Left hindlimb (tissue), 1 donor: ENCODE measurements at places on chromosomes 3 and 15.

- no peak for DNase-seq
Observed at GRCh38 chr3:66723231-66723630, 222.4 kb upstream of the LRIG1 start.

GRCh38 chr15:101153801-101154656 is 97.8 kb downstream of the CHSY1 start:
- no peak for DNase-seq

- peak; percentile 26 for DNase-seq
Observed at GRCh38 chr3:184776916-184777315, 35.0 kb upstream of the VPS8 start.

DNA sequence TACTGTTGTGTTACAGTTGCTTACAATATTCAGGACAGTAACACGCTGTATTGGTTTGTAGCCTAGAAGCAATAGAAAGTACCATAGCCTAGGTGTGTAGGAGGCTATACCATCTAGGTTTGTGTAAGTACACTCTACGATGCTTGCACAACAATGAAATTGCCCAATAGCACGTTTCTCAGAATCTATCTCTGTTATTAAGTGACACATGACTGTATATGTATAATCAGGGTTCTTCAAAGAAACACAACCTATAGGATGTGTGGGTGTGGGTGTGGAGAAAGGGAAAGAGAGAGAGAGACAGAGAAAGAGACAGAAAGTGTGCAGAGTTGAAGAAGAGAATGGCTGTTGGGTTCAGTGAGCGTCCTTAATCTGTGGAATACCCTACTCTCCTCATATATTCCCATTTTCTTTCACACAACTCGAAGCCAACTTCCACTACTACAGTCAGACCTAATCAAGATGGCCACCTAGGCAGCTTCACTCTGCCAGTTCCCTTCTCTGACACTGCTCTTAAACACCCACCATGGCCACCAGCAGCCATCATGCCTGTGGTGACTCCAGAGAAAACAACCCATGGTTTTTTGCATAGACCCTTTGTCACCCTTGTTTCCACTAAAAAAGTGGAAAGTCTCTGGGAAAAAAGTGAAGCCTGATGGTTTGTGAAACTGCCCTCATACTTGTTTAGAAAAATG is 5.8 kb upstream of the PPP4R2 start:
- DNase-seq, result no peak

DNA sequence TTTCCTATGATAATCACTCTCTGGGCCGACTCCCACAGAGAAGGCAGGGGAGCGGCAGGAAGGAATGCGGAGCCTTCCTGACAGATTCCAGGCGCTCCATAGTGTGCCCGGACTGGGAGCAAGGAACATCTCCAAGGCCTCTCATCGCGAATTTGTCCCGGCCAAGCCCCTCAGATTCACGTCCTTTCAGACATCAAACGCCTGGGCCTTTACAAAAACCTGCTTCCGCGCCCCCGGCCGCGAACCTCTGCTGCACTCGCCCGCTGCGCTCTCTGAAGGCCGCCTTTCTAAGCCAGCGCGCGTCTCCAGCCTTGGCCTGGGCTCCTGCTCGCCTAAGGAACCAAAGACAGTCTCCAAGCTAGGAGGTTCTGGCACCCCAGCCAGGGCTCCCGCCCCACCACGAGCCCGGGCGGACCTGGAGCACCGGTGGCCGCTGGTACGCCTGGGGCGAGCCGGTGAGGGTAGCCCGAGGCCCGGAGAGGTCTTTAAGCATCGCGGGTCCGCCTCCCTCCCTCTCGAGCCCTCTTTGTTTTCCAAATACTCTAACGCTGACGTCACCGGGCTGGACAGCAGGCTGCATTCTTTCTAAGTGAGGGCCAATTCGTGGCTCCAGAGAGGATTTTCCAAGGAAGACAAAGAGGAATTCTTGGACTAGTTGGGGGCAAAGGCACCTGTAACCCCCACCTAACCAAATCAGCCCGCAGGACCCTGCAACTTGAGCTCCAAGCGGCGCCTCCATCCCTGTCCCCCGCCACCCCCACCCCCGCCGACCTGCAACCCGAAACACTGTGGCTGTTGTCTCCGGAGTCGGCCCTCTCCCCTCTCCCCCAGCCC is 759 bp downstream of the AMOTL2 start:
- DNase-seq, result peak; percentile 92

- no peak for DNase-seq
Observed at GRCh38 chr3:66350601-66351000, 129.8 kb downstream of the SLC25A26 start.

DNA sequence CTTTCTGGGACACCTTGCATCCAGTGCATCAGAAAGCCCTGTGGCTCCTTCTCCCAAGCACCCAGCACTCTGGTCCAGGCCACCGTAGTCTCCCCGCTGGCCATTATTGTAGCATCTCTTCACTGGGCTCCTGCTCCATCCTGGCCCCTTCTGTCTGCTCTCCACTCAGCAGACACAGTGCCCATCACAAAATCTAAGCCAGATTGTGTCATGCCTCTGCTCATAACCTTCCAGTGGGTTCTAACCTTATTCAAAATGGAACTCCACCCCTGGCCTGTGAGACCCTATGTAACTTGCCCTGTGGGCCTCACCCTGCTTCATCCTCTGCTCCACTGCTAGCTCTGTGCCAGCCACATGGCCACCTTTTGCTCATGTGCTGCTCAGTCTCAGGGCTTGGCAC is 31.7 kb upstream of the PRR23E start:
- DNase-seq, result no peak

DNA sequence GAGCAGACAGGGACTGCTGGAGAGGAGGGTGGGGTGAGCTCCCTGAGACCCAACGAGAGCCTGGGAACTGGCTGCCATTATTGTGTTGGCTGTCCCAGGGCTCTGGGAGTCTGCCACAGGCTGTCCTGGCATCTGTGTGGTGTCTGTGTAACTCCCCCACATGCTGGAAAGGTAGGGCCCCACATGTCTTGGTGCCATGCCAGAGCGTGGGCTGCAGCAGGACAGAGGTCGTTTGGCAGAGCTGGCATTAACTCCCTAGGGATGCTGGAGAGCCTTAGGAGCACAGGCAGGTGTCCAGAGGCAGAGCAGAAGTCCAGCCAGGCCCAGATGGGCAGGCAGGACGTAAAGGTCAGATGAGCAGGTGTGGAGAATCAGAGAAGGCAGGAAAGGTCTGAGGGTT is 9.7 kb downstream of the TIMP4 start:
- DNase-seq, result no peak

DNA sequence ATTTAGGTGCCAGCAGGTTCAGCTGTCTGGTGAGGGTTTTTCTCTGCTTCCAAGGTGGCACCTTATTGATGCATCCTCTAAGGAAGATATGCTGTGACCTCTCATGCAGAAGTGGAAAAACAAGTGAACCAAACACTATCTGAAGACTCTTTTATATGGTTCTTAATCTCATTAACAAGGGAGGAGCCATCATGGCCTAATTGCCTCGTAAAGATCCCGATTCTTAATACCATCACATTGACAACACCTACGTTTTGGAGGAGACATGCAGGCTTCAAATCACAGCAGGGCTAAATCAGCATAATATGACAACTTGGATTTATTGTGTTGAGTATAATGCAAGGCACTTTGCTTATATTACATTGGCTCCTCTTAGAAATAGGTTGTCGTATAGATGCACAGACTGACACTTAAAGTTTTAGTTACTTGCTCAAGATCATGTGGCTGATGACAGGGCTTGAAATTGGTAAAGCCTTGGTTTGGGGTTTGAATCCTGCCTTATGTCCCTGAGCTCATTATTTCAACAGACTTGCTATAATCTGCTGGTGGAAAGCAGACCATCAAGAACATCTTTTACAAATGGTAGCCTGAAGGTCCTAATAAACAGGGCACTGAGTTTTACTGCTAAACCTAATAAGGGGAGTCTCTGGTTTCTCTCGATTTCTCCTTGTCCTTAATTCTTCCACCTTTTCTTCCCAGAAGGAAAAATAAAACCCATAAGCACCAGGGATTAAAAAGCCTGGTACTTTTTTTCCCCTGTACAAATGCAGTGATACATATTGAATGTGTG is 88.2 kb downstream of the PTPRG start:
- no peak for DNase-seq

- DNase-seq, result no peak
Observed at GRCh38 chr3:73070675-73071575, 9.5 kb downstream of the EBLN2 start.

DNA sequence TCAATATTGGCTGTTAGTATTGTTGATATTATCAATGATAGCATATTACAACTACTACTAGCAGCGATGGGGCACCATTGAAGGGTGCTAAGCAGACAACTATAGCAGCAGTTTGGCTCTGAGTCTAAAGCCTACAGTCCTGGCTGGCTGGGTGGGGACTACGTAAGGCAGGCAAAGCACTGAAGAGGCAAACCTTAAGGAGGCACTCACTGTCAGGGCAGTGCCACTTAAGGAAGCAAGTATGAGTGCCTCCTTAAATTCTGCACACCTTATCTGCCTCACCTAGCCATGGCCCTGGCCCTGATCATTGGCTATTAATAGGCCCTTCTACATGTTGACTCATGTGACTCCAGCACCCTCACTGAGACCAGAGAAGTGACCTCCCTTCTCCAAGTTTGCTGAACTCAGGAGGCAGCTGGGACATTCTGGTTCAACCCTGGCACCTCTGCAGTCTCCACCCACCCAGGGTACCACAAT is 20.6 kb downstream of the CDCP1 start:
- DNase-seq, result no peak

DNA sequence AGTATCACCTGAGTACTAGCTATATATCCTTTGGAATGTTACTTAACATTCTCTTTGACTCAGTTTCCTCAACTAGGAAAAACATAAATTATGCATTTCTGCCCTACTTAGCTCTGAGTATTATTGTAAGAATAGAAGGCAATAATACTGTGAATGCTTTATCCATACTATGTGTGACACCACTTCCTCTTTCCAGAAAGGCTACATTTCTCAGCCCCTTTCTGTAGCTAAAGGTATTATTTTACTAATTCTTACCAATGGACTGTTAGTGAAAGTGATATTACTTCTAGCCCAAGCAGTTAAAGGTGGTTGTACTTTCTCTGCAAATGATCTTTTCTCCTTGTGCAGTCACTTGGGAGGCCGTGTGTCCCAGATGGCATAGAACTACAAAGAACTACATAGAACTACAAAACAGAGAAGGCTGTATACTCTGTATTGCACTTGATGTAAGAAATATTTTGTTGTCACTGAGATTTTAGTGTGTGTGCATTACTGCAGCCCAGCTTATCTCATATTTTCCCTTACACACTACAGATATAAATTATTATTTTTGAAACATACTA is 35.1 kb downstream of the MYH15 start:
- DNase-seq, result no peak

DNA sequence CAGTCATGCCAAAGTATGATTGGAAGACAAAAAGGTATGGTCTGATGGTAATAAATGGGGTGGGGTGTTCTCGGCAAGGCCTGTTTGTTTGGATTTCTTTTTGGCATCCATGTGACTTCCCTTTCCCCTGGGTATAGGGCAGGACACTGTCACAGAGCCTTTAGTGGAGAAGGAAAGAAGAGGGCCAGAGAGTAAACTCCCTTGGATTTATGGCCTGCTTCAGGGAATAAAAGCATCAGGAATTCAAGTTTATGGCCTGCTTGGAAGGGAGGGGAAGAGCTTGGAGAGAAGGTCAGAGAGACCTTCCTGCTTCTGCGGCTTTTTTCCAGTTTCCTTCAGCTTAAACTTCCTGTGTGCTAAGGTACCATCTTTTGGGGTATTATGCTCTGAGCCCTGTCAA is 179.4 kb upstream of the ADAMTS9 start:
- DNase-seq, result no peak

DNA sequence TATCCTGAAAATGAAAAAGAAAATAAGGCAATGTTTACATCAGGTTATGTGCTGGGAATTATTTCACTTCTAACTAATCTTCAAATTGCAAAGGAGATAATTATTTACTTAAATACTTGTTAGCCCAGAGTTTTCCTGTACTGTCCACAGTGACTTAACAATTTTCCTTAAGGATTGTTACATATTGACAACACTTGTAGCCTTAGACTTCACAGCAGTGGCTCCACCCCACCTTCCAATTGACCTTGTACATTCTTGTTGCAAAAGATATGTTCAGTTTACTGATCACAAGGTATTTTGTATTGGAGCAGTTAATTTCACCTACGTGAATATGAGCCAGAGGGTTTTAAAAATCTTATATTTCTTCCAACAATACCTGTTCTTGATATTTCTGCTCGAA is 376.9 kb downstream of the CNTN6 start:
- DNase-seq, result no peak

DNA sequence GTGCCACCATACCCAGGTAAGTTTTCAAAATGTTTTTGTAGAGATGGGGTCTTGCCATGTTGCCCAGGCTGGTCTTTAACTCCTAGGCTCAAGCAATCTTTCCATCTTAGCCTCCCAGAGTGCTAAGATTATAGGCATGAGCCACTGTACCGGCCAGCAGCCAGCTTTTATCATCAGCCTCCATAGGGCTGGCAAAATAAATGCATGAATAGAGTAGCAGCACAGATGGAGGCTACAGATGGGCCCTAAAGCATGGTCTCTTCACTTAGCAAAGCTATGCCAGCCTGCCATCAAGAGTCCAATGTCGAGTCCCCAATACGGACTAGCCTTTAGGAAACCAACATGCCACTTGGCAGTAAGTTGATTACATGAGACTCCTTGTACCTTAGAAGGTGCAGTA is 63.8 kb downstream of the CNTN3 start:
- no peak for DNase-seq

- no peak for DNase-seq
Observed at GRCh38 chr3:112042842-112043280, 8.3 kb downstream of the TMPRSS7 start.

GRCh38 chr15:25741256-25741580 is 121.9 kb downstream of the ATP10A start:
- no peak for DNase-seq

DNA sequence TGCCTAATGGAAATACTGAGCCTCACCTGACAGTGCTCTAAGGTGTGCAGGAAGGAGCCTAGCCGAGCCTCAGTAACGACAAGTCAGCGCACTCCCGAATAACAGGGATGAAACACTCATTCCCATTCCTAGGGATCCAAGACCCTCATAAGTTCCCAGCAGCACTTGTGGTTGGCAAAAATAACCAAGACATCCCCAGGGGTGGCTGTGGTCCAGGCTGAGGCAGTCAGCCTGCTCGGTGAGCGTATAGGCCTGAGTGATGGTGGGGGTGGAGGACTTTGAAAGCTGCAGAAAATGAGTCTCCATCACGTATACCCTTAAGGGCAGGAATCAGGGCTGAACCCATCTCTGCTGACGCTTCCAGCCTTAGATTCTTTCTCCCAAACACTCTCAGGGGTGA is 120.1 kb downstream of the SMAD6 start:
- peak; percentile 62 for DNase-seq

- no peak for DNase-seq
Observed at GRCh38 chr15:31098953-31099740, 2.4 kb downstream of the TRPM1 start.

- DNase-seq, result no peak
Observed at GRCh38 chr3:40083066-40083465, 226.4 kb upstream of the EIF1B start.

GRCh38 chr3:171943262-171944117 is 95.9 kb upstream of the FNDC3B start:
- DNase-seq, result no peak
